Effector memory CD4-positive, alpha-beta T cell (primary cell): ENCODE measurements at places on chromosomes 1 and 21.

DNA sequence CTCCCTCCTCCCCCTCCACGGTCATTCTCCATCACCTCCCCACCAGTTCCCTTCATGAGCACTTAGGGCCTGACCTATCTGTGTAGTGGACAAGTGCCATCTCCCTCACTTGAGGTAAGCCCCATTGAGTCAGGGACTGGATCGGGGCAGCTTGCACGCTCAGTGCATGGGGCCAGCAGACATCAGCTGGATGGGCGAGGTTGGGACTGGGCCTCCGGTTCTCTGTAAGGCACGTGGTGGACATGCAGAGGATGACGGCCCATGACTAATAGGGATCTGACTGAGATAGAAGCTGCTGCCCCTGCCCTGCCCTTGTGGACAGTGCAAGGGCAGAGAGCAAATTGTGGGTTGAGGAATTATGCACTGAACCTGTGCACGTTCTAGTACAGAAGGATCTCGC is 120.4 kb upstream of the C1orf174 start:
- no peaks in the 10 kb centered on the region for H3K27me3 ChIP-seq
- no peak overlapping the region for H3K4me3 ChIP-seq
- no peaks in the 10 kb centered on the region for H3K36me3 ChIP-seq

GRCh38 chr1:205488074-205488723 is 16.3 kb upstream of the CDK18 start:
- peaks cover 12% of the 10 kb centered on the region for H3K27me3 ChIP-seq
- H3K27ac ChIP-seq: no peak overlapping the region
- no peak overlapping the region for H3K4me3 ChIP-seq
- peak; percentile 25 for DNase-seq

DNA sequence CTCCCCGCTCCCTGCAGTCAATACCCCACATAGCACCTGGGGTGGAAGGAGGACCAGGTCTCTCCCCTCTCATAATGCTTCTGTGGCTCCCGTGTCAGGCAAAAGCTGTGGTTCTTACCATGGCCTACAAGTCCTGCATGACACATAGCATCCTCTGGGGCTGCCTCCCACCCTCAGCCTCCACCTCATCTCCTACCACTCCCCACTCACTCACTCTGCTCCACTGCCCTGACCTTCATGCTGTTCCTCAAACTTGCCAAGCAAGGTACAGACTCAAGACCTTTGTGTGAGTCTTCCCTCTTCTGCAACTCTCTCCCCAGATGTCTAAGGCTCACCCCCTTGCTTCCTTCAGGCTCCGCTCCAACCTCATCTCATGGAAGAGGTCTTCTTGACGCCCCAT is 28.0 kb upstream of the VANGL1 start:
- no peak overlapping the region for H3K27ac ChIP-seq
- no peaks in the 10 kb centered on the region for H3K4me1 ChIP-seq
- no peak for DNase-seq
- no peak overlapping the region for H3K4me3 ChIP-seq
- no peaks in the 10 kb centered on the region for H3K36me3 ChIP-seq

GRCh38 chr1:245835386-245835785 is 671.7 kb downstream of the SMYD3 start:
- no peaks in the 10 kb centered on the region for H3K4me1 ChIP-seq
- H3K36me3 ChIP-seq: no peaks in the 10 kb centered on the region
- H3K4me3 ChIP-seq: no peak overlapping the region
- no peak overlapping the region for H3K27ac ChIP-seq
